Bronchial epithelial cell (primary cell): ENCODE measurements at places on chromosomes 4 and X. TPM values are rescaled to one million over a fixed set of nuclear protein-coding genes. Genes with fewer than 3 reads are reported as not detected.
A peak's percentile ranks its signal among the peaks of the same experiment; 100 is the strongest.

- no peak for DNase-seq
Observed at GRCh38 chr4:106909486-106910188, 126.5 kb downstream of the DKK2 start.

FAM241A gene
- total RNA-seq, result 2.4 and 4.6 TPM in 2 replicates

UGT2A3 gene
- not detected in 2 replicates for total RNA-seq

CSN2 gene
- not detected in 2 replicates for total RNA-seq

DNA sequence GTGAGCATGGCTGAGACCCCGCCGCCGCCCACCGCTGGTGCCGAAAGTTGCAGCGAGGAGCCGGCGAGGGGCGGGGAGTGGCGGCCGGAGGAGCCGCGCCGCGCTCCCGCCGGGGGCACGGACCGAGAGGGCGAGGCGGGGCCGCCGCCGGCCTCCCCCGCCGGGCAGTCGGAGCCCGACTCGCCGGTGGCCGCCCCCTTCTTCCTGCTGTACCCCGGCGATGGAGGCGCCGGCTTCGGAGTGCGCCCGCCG, 16.5 kb downstream of the UTP3 start:
- DNase-seq, result no peak

- peak; percentile 85 for DNase-seq
Observed at GRCh38 chrX:8607326-8607725, 124.6 kb downstream of the ANOS1 start.

DNA sequence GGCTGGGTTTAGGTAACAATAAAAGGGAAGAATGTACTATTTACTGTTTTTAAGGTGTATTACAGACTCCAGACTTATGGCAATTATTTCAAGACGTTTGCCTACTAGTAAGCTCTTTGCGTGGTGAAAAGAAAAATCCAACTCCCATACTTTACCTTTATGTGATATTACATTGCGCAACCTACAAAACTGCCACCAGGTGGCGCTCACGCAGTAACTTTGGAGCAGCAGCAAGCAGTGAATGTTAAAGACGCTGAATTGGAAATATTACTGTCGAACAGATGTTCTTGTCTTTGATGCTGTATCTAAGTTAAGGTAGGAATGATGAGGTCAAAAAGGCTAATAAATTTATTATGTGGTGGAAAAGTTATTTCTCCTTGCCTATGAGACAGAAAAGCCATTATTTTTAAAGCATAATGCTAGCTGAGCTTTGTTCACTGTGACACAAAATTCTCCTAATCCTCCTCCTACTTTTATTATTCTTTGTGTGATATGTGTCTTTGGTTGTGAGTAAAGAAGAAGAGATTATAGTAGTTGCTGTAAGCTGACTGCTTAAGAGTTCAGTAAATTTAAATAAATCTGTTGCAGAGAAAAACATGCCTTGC, 1099.8 kb upstream of the TENM3 start:
- DNase-seq, result peak; percentile 53

- DNase-seq, result no peak
Observed at GRCh38 chr4:26930964-26931363, 70.3 kb downstream of the STIM2 start.

DDIT4L gene
- total RNA-seq, result 0.26 TPM in 2 replicates

F8A3 gene
- 0.26 and 0.38 TPM in 2 replicates for total RNA-seq

DNA sequence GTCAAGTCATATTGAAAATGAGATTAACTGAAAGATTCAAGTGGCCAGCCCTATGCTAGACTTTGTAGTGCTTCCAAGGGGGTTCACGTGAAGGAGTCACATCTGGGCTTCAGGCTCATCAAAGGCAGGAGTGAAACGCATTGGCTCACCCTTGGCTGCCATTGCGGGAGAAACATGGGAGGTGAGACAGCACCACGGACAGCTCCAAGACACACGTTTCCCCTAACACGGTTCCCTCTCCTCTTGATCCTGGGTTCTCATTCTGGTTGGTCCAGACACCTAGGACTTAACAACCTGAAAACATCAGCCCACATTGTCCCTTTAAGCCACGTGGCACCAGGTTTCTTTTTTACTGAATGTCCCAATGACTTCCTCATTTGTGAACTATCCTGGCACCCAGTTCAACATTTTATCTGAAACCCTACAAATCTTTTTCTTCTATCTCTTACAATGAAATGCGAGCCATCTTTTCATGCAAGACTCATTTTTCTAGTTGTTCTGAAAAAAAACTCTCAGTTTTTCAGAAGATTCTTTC, 279.0 kb upstream of the VCX3A start:
- DNase-seq, result no peak
